Type B pancreatic cell (in vitro differentiated cells): ENCODE measurements at places on chromosomes 5 and 9. TPM values are rescaled to one million over a fixed set of nuclear protein-coding genes. Genes with fewer than 3 reads are reported as not detected.

The ADAMTS6 gene
- total RNA-seq, result 3.0 and 4.2 TPM in 2 replicates

- DNase-seq, result no peak
- H3K4me3 ChIP-seq, result peak overlapping the region; percentile 73
- H3K4me1 ChIP-seq, result peaks cover 45% of the 10 kb centered on the region
- H3K27ac ChIP-seq, result peak overlapping the region; percentile 76
- H3K27me3 ChIP-seq, result peaks cover 7% of the 10 kb centered on the region
Measured at GRCh38 chr5:68657055-68657961, 436.5 kb upstream of the SLC30A5 start.

DNA sequence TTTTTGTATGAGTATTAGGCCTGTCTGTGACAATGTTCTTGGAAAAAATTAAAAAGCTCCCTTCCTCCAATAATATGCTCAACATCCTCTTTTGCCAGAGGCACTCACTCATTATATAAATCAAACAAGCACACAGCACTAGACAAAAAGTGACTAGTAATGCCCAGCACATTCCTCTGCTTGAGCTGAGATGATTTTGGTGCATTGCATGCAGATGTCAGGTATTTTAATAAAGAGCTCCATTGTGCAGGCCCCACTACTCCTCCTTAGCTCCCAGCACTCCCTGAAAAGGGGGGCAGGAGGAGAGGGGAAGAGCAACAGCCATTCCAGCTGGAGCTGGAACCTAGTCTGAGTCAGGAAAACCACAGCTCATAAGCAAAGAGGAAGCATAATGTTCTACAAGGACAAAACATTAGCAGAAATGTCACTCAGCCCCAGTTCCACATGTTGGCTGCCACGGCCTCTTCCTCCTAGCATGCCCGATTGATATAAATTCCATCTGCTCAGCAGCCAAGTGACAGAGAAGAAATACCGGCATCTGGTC, 348.5 kb downstream of the BNC2 start:
- H3K4me3 ChIP-seq, result peak overlapping the region; percentile 52
- DNase-seq, result no peak
- H3K36me3 ChIP-seq, result no peaks in the 10 kb centered on the region
- peak overlapping the region; percentile 82 for H3K27ac ChIP-seq
- peaks cover 28% of the 10 kb centered on the region for H3K4me1 ChIP-seq

GRCh38 chr5:36691696-36692371, 85.4 kb downstream of the SLC1A3 start:
- no peak for DNase-seq
- H3K4me3 ChIP-seq, result no peak overlapping the region
- H3K4me1 ChIP-seq, result peaks cover 31% of the 10 kb centered on the region
- no peak overlapping the region for H3K27ac ChIP-seq
- peaks cover 48% of the 10 kb centered on the region for H3K27me3 ChIP-seq

DNA sequence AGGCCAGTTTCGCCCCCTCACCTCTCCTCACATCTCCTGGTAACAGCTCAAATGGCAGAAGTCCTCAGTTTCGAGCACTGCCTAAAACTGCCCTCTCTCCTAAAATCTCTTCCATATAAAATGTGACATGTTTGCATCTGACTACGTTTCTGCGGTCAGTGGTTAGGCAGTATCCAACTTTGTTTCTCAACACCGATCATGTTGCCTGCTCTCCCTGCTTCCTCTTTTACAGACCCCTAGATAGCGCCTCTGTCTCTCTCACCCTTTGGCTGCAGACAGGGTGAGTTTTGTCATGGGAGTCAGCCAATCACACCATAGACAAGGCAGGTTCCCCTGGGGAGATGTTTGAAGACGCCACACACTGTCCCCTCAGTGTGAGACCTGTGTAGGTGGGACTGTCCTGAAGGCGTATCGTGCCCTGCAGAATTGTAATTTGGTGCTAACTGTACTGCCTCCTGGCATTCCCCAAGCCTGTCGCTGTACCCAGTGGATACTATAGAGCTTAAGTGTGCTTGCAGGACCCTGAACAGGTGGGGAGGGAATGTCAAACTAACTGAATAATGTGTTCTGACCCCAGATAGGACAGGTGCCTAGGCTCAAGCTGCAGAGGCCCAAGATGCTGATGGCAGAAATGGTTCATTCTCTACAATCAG, 1.1 kb downstream of the HEXB start:
- H3K4me3 ChIP-seq, result peak overlapping the region; percentile 85
- peaks cover 7% of the 10 kb centered on the region for H3K36me3 ChIP-seq
- DNase-seq, result no peak
- H3K27ac ChIP-seq, result peak overlapping the region; percentile 70
- H3K4me1 ChIP-seq, result peaks cover 16% of the 10 kb centered on the region

- no peaks in the 10 kb centered on the region for H3K4me1 ChIP-seq
- H3K4me3 ChIP-seq, result no peak overlapping the region
Measured at GRCh38 chr9:125325826-125326225, 64.2 kb downstream of the GAPVD1 start.

DNA sequence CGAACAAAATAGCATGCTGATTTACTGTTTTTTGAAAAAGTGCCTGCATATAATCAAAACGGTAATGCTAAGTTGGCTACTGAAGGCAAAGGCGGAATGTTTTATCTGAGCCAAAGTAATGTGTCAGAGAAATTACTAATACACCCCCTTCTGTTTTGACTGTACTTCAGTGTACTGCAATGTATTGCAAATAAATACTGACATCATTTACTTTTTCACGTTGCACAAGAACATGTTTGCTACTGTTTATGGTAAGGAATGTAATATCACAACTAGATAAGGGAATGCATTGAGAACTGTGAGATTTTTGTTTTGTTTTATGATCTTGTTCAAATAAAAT, 813 bp upstream of the AGTPBP1 start:
- DNase-seq, result no peak
- no peaks in the 10 kb centered on the region for H3K36me3 ChIP-seq
- peak overlapping the region; percentile 91 for H3K27ac ChIP-seq
- H3K4me3 ChIP-seq, result peak overlapping the region; percentile 95
- H3K4me1 ChIP-seq, result peaks cover 11% of the 10 kb centered on the region
